ENCODE measurements at places on chromosomes 12 and 14. TPM values are rescaled to one million over a fixed set of nuclear protein-coding genes. Genes with fewer than 3 reads are reported as not detected.

Gene SMCO3
- total RNA-seq = 1.2 TPM

Gene CACNA2D4
- total RNA-seq = 1.5 TPM

Gene KITLG
- total RNA-seq = 68.7 TPM

Gene C14orf132
- 20.6 TPM for total RNA-seq

Gene SMOC1
- total RNA-seq = 12.9 TPM

Gene LRFN5
- total RNA-seq = 11.3 TPM

Gene KRT78
- total RNA-seq = not detected

Gene MPHOSPH9
- 29.6 TPM for total RNA-seq

Gene TMED10
- 552 TPM for total RNA-seq

Gene CFAP251
- 7.9 TPM for total RNA-seq

Gene MUCL1
- total RNA-seq = not detected

Gene SDR39U1
- 11.8 TPM for total RNA-seq

Gene SMIM41
- total RNA-seq = 0.07 TPM

Gene ZBTB1
- 46.6 TPM for total RNA-seq

Gene FOXN4
- total RNA-seq = not detected

Gene GRIP1
- total RNA-seq = 0.33 TPM

Gene DTX1
- total RNA-seq = 0.03 TPM

Data from smooth muscle cell of the pulmonary artery (primary cell).